ENCODE measurements at places on chromosomes 2 and 18.

DNA sequence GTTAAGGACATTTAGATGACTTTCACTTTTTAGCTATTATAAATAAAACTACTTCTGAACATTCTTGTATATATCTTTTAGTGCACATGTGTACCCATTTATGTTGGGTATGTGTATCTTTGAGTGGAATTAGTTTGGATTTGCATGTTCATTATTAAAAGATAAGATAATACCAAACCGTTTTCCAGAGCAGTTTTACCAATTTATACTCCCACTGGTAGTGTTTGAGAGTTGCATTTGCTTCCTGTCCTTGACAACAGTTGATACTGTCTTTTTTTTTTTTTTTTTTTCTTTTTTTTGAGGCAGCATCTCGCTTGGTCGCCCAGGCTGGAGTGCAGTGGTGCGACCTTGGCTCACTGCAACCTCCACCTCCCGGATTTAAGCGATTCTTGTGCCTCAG, 23.3 kb downstream of the SLC30A6 start:
- DNase-seq = no peak

- DNase-seq = no peak
Measured at GRCh38 chr18:11050966-11051365, 98.4 kb downstream of the PIEZO2 start.

DNA sequence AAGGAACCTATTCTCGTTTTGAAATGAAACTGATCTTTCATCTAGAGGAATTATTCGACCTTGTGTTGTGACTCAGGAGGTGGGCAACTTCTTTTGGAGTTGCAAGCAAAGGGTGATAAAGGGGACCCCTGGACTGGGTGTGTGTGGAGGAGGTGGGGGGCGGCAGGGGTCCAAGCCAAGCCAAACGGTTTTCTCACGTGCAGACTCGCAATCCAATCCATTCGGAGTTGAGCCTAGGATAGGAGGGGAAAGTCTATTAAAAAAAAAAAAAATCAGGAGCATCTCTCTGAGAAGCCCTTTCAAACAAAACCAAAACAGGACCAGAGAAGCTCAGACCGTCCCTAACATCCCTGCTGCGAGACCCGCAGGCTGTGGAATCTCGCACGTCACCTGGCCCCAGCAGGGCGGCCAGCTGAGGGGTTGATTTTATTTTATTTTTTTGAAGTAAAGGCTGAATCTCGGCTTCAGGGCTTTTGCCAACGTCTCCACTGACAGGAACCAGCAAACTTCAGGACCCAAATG, 3.7 kb upstream of the ZEB2 start:
- no peak for DNase-seq

DNA sequence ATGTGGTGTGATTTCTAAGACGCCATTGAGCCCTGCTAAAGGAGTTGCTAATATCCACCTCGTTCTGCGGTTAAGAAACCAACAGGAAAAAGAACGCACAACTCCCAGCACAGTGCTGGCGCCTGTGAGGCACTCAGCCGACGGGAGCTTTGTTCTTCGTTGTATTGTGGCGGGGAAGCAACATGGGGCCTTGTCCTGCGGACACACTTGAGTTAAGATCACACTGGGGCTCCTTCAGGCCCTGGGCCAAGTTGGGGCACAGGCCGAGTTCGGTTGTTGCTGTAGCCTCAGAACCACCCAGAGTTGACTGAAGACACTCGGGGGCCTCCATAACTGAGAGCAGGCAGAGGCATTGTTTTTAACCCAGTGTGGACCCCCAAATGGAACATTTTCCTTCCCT, 30.6 kb upstream of the CD8A start:
- no peak for DNase-seq

DNA sequence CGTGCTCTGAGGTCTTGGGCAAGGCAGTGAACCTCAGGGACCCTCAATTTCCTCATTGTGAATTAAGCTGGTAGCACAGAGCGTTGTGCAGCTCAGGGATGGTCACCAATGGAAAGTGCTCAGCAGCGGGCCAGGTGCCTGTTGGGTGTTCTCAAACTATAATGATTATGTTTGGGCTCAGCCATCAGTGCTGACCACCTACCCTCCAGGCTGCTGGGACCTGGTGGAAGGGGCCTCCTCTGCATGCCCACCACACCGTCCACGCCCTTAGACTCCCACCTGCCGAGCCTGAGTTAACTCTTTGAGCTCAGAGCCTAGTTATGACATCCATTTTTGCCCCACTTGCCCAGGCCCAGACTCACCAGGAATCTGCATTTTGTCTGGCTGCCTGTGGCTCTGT, 35.0 kb downstream of the GLI2 start:
- no peak for DNase-seq

- DNase-seq = no peak
Measured at GRCh38 chr2:18237298-18237697, 323.2 kb downstream of the RDH14 start.

DNA sequence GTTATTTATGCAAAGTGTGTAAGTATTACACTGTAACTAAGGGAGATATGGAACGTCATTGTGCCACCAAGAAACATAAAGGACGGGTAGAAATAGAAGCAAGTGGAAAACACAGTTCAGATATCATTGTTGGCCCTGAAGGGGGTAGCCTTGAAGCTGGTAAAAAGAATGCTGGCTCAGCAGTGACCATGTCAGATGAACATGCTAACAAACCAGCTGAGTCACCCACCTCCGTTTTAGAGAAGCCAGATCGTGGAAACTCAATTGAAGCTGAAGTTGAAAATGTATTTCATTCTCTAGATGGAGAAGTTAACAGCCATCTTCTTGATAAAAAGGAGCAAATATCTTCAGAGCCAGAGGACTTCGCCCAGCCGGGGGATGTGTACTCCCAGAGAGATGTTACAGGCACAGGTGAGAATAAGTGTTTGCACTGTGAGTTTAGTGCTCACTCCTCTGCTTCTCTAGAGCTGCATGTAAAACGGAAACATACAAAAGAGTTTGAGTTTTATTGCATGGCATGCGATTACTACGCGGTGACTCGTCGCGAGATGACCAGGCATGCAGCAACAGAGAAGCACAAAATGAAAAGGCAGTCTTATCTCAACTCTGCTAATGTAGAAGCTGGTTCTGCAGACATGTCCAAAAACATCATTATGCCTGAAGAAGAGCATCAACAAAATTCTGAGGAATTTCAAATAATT, 36.1 kb downstream of the ZNF407 start:
- DNase-seq = no peak

DNA sequence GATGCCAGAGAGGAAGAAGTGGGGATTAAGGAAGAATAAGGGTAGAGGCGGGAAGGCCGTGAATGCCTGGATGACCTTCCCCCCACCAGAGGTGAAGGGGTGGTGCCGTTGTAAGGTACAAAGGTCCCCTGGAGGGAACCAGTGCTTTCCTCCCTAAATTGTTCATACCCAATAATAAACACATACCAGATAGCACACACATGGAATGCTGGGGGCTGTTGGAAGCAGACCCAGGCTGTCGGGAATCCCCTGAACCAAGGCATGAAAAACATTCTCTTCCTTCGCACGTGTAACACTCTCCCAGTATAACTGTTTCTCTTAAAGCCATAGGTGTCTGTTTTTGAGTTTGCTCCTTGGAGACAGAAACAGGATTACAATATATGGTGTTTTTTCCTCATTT, 107.1 kb upstream of the CTAGE1 start:
- DNase-seq = no peak

DNA sequence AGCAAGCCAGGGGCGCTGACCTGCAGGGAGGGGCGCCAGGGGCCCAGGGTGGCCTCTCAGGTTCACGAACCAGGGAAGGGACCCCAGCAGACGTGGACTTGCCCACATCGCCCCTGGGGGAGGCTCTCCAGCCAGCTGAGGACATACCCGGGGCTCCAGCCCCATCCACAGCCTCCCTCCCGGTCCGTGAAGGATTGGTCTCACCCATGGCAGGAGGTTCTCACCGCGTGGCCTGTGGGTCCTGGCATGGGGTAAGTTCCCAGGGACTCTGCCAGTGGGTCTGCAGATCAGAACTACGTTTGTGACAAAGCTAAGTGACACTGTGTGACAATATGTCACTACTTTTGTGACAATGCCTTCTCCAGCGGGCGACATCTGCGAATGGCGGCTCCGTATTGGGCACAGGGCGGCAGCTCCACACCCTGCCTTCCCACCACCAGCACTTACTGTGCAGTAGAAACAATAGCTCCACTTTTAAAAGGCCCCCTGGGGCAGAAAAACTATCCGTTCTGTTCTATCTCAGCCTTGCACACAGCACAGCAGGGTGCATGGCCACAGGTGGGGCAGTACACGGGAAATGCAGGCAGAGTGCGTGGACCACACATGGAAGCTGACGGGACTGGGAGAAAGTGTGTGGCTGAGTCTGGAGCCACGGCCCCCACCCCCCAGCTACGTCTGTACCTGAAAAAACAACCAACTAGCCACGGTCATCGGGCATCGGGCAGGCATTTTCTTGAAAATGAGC, 65.2 kb upstream of the CTDP1 start:
- DNase-seq = no peak

DNA sequence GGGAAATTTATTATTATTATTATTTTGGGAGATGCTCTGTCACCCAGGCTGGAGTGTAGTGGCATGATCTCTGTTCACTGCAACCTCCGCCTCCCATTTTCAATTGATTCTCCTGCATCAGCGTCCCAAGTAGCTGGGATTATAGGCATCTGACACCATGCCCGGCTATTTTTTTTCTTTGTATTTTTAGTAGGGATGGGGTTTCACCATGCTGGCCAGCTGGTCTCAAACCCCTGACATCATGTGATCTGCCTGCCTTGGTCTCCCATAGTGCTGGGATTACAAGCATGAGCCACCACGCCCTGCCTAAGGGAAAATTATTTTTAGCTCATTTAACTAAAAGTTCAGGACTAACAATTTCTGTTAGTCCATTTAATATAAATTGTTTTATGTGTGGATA, 109.2 kb upstream of the SESTD1 start:
- no peak for DNase-seq

DNA sequence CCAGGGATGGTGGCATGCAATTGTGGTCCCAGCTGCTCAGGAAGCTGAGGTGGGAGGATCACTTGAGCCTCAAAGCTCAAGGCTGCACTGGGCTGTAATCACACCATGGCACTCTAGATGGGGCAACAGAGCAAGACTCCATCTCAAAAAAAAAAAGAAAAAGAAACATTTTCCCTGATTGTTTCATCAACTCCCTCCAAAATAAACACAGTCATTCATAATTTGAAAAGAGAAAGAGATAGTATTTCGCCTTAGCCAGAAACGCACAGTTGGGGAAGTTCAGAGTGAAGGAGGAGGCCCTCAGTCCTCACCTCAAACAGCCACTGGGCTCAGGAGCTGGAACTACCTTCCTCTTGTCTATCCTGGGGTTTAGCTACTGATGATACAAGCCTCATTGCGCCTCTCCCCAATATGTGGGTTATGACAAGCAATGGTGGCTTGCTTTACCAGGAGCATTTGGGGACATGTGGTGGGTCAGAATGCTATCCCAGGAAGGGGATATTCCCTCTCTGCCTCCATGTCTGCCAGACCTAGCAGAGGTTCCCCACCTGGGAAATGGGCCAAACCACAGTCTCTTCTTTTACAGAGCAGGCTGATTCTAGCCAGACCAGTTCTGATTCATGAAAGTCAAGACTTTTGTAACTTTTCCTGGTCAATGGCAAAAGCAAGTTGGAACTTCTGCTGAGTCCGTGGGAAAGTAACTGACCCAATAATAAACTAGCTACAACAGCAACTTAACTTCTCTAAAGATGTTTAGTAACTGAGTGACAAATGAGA, 22.2 kb upstream of the TMEM87B start:
- DNase-seq = peak; percentile 66

DNA sequence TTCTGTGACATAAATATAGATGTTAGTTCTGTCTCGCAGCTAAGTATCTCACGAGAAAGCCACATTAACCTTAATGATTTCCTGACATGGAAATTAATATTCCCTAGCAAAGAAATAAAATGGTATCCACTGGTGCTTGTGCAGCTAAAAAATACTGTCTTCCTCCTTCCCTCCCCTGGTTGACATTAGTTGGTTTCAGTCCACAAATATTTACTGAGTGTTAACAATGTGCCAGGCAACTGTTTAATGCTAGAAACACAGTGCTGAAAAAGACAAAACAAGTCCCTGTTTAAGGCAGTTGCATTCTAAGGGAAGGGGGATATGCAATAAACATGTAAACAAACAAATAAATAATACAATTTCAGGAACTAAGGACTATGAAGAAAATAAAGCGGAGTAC, 44.2 kb upstream of the VPS54 start:
- DNase-seq = no peak

- DNase-seq = peak; percentile 81
Measured at GRCh38 chr18:59005262-59005661, 134.4 kb upstream of the SEC11C start.

DNA sequence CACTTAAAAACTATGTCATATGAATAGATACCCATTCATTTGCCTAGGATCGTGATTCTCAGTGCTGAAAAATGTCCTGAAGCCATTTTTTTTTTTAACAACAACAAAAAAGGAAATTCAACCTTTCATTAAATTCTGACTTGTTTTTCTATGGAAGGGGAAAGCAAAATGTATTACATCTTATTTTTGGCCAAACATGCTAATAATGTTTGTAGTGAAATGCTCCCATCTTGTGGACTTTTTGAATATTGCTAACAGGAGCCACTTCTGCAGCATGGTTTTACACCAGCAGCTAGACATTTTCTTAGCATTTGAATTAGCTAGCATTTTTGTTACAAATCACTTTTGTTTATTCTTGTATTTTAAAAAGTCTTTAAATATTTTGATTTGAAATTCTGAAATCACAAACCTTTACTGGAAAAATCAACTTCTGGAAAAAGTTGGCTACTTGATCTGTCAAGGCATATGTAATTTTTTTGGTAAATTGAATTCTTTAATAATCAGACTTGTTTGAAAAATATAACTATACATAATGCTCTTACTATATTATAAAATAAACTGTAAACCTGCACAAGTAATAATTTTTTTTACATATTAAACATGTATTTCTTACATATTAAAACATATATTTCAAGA, 75.8 kb downstream of the KIDINS220 start:
- peak; percentile 25 for DNase-seq

GRCh38 chr2:64654063-64654811, 524 bp upstream of the SERTAD2 start:
- DNase-seq = no peak

- no peak for DNase-seq
Measured at GRCh38 chr2:100422320-100423055, 5.0 kb upstream of the CHST10 start.

- no peak for DNase-seq
Measured at GRCh38 chr2:30155202-30155601, 8.4 kb downstream of the YPEL5 start.

DNA sequence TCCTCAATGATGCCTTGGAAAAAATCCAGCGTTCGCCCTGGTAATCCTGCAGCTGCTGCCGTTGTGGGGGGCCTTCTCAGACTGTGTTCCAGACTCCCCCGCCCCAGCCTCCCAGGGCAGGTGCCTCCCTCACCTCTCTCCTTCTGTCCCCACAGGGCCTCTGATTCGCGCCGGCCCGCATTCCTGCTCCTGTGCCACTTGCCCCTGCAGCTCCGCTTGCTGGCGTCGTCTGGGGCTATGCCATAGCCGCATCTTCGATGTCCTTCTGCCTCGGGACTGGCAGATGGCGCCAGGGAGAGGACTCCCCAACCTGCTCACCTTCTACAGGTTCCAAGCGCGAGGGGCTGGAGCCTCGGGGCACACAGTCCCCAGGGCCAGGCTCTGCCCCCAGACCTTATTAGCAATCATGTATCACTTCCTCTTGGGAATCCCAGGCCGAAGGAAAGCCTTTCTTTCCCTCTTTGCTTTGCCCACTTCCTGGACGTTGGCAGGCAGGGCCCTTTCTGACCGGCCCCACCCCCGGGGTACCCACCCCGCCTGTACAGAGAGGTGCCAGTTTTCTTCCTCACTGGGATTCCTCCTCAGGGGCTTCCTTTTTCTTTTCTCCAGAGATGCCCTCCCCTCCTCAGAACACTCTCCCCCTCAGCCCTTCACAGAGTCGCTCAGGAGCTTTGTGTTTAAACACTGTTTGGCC, 4.4 kb downstream of the SPATA3 start:
- DNase-seq = no peak

Data from stromal cell of bone marrow (primary cell).